ENCODE measurements at places on chromosomes 6 and 20.
A peak's percentile ranks its signal among the peaks of the same experiment; 100 is the strongest.

DNA sequence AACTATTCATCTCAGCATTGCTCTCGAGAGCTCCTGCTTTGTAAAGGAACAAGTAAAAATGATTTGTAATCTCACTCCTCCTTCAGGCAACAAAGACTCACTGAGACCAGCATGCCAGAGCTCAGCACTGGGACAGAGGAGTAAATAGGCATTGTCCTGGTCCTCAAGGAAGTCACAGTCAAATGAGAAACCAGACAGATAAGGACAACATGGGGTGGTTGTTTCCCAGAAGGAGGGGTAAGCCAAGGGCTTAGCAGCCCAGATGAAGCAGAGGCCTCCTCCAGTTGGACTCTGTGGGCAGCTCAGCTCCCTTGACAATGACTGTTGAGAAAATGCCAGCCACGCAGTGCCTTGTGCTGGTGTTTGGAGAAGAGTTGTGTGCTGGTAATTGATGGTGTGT is 425.7 kb upstream of the CHD6 start:
- DNase-seq = no peak

GRCh38 chr6:117138425-117138824 is 126.9 kb upstream of the VGLL2 start:
- no peak for DNase-seq

DNA sequence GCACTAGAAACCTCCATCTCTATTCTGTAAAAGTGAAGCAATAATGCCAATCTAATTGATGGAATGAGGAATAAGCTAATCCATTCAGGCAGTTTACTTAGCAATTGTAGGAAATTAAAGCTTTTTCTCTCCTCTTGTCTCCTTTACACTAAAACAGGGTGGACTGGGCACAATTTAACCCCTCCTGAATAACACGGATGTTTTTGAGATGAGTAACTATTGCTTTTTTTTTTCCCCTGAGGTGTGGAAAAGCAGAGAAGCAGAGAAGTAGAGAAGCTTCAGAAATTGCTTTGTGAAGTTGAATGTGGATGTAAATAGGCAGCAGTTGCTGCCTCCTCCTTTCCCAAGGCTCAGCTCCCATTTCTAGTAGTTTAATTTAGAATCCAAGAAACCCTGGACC is 40.0 kb upstream of the GCNT2 start:
- DNase-seq = peak; percentile 18

GRCh38 chr6:158819213-158819976 is at the start of gene EZR:
Gene EZR (minus strand): TSS chr6:158819368. CDS start chr6:158818093, 1,275 bp downstream.
- peak; percentile 71 for DNase-seq
